NK-92 treated with Interleukin-12 subunit alpha and Interleukin-12 subunit beta, amount 100 ng/mL, for 24 hours (cell line): ENCODE measurements at places on chromosomes 12 and 14.

DNA sequence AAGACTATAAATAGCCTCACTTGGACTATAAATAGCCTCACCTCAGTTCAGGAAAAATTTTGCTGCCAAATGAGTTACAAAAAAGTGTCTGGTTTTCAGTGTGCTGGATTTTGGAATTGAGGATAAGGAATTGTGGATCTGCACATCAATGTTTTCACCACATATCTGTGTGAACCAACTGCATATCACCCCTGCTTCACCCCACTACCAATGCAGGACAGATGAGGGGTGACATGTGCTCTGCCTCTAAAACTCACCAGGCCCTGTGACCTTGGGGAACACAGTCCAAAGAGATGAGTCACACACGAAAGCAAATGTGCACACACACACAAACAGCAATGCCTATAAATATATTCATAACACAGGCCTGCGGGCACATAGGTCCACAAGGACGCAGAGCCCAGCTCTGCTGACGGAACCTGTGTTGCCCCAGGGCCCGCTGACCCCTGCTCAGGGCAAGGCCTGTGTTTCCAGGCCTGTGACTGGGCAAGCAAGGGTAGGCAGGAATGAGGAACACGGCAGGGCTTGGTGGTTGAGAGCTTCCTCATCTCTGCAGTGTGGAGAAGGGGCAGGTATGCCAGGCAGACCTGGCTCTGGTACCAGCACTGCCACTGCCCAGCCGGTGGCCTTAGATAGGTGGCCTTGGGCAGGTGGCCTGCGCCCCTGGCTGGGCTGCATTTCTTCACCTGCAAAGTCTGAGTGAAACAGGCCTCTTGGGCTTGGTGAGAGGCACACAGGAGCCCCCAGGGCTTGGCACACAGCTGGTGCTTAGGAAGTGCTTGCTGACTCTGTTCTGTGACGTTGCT lies 82.4 kb downstream of the ARL6IP4 start:
- DNase-seq: peak; percentile 20

DNA sequence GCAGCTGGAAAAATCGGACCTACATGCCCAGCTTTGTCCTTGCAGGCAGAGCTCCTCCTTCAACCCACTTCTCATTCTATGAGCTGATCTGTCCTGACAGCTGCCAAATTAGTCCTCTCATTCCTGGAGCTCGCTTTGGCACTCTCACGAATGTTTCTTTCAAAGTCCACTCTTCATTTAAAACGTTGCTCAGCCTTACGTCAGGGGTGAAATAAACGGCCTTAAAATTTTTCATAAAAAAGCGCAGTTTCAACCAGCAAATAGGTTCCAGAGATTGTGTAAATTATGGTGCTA lies 120.9 kb upstream of the HIF1A start:
- no peak for DNase-seq

GRCh38 chr12:49043856-49044258 lies 16.7 kb downstream of the KMT2D start:
- peak; percentile 15 for DNase-seq

GRCh38 chr12:23536293-23536692 lies 413.2 kb downstream of the SOX5 start:
- DNase-seq: no peak

GRCh38 chr12:105888696-105889095 lies 250.1 kb downstream of the NUAK1 start:
- DNase-seq: no peak

DNA sequence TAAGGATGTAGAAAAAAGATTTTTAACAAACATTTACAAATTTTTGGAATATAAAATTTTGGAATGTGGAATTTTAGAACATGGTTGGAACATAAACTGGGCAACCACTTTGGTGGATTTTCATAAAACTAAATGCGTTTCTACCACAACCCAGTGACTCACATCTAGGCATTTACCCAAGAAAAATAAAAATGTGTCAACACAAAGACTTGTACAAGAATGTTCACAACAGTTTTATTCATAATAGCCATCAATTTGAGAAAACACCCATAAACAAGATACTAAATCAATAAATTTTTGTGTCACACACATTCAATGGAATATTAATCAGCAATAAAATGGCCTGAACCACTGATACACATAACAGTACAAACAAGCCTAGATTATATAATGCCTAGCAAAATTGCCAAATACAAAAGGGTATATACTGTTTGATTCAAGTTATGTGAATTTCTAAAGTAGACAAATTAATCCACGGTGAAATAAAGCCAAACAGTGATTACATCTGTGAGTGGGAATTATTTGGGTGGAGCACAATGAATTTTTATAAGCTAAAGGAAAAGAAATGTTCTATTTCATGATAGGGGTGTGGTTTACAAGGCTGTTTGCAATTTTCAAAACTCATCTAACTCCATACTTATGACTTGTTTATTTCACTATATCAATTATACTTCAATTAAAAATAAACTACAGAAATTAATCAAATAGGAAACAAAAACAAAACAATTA lies 415.2 kb upstream of the OR4E1 start:
- DNase-seq: no peak

GRCh38 chr14:97337267-97337666 lies 540.1 kb downstream of the VRK1 start:
- no peak for DNase-seq

- DNase-seq: peak; percentile 45
These were observed 20.4 kb downstream of the CCDC88C start for GRCh38 chr14:91396959-91397815.

DNA sequence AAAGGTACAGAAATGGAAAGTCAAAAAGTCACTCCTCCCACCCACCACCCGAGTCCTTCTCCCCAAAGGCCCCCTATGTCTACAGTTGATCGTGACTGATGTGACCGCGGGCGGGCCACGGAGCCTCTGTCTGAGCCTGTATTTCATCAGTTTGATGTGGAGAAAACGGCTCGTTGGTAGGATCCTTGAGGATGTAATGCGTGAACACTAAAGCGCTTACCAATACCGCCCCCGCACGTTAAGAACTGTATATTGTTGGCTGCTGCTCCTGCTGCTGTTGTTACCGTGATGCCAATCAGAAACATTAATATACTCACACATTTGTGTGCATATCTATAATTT lies 24.6 kb upstream of the UBC start:
- no peak for DNase-seq

- DNase-seq: no peak
These were observed 5.5 kb upstream of the CHD4 start for GRCh38 chr12:6612652-6613014.

DNA sequence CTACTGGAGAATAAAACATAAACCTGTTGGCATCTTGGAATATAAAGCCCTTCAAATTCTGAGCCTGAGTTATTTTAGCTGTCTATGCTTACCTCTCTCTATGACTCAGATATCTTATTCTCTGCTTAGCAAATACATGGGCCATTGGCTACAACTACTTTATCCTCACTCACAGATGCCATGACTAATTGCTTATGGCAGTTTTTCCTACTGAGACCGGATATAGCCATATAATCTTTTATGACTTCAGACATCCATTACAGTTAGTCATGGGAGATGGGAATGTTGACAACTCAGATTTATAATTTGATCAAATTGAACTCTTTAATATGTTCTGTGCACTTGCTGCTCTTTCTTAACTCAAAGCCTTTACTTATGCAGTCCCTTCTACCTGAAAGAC lies 502.4 kb upstream of the ATP2B1 start:
- DNase-seq: no peak

DNA sequence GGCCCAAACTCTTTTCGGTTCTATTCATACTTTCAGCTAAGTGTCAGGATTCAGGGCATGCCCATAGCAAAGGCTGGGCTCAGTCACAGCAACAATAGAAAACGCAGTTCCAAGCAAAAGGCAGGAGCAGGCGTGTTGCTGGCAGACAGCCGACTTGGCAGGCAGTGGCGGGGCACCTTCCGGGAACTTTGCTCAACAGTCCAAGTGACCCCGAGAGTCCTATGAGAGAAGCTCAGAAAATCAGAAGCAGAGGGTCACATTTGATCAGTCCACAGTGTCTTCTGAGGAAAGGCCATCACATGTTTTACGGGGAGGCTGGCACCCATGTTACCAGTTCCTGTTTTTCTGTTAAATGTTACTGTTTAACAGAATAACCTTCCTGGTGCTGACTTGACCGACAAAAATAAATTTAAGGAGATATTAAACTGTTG lies 115.0 kb downstream of the DACT1 start:
- no peak for DNase-seq

DNA sequence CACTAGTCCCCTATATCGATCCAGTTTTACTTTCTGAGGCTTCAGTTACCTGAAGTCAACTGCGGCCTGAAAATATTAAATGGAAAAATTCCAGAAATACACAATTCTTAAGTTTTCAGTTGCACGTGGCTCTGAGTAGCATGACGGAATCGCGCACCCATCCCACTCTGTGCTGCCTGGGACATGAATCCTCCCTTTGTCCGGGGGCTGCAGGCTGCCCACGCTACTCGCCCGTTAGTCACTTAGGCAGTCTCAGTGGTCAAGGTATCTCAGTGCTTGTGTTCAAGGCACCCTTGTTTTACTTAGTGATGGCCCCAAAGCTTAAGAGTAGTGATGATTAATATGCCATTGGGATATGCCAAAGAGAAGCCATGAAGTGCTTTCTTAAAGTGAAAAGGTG lies 46.6 kb downstream of the LGMN start:
- DNase-seq: no peak

GRCh38 chr14:94569381-94570001 lies 8.2 kb downstream of the SERPINA4 start:
- no peak for DNase-seq

DNA sequence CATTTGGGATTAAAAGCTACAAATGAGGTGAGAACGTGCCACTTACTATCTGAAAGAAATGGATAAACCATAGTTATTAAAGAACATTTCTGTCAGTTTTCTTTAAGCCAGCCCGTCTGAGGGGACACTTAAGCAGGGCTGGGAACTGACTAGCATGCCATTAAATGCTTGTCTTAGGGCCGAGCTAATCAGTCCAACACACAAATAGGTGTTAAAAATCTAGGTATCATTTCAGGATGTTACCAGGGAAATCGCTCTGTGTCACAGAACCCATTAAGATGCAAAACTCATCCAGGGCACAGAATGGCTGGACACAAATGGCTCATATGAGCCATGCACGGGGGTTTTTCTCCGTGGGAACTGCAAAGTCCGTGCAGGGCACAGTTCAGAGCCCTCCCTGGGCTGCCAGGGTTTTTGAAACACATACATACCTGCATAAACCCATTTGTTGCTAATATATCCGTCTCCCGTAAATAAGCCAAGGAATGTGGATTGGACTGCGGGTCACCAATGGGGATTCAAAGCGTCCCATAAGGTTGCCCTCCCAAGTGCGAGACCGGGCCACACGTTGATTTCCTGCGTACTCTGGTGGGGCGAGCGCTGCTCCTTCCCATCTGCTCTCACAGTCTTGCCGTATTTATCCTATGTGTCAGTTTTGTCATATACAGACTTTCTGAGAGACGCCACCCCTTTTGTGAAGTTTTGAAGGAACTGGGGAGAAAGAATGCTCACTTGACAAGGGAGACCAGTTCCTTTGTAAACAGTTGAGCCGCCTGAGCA lies 5.4 kb upstream of the GSC start:
- no peak for DNase-seq

DNA sequence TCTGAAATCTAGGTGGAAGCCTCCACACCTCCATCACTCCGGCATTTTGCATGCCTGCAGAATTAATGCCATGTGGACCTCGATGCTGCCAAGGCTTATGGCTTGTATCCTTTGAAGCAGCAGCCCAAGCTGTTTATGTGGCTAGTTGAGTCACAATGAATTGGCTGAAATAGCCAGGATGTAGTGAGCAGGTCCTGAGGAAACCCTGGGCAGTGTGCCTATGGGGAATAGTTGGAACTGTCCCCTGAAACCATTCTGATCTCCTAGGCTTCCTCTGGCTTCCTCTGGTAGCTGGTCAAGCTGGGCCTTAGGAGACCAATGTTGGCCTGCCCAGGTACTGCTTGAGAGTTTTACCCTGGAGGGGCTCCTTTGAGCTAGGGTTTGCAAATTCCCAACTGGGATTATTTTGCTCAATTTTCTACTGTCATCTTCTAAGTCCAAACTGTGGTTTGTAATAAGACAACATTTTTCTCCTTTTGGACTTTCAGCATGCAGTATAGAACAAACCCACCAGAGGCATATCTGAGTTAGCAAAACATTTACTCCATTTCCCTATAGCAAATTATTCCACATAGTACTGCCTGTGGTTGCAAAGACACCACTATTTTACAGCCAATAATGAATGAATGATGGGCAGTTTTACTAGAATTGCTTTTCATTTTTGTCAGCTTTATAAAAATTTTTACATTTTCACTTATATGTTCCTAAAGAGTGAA lies 85.1 kb upstream of the AMIGO2 start:
- DNase-seq: no peak

GRCh38 chr14:93095742-93096510 lies 19.8 kb downstream of the ITPK1 start:
- no peak for DNase-seq

- DNase-seq: no peak
These were observed 49.1 kb upstream of the KCNJ8 start for GRCh38 chr12:21823581-21823980.

- DNase-seq: no peak
These were observed 104.7 kb downstream of the NCOR2 start for GRCh38 chr12:124462750-124463149.

- no peak for DNase-seq
These were observed 7.7 kb upstream of the TMEM132D start for GRCh38 chr12:129911428-129912049.
